Cardiac muscle cell (in vitro differentiated cells and primary cell): ENCODE measurements at places on chromosomes 6 and 20. TPM values are rescaled to one million over a fixed set of nuclear protein-coding genes. Genes with fewer than 3 reads are reported as not detected.

The SLC17A1 gene
- not detected in 2 replicates for polyA plus RNA-seq

The LRFN2 gene
- polyA plus RNA-seq: not detected in 2 replicates

The CST3 gene
- 214 and 261 TPM in 2 replicates for polyA plus RNA-seq

The PNPLA1 gene
- not detected in 2 replicates for polyA plus RNA-seq

The COL20A1 gene
- polyA plus RNA-seq: 1.4 TPM in 1 of 2 replicates, not detected in the other
